Activated CD8-positive, alpha-beta T cell treated with anti-CD3 and anti-CD28 coated beads for 36 hours (primary cell): ENCODE measurements at places on chromosomes 16 and 17. TPM values are rescaled to one million over a fixed set of nuclear protein-coding genes. Genes with fewer than 3 reads are reported as not detected.
A peak's percentile ranks its signal among the peaks of the same experiment; 100 is the strongest.

GRCh38 chr16:31134091-31134571, 1.4 kb downstream of the PRSS8 start:
- DNase-seq, result no peak

- DNase-seq, result peak; percentile 35
Observed at GRCh38 chr16:4743226-4743878, 9.0 kb downstream of the DNAAF8 start.

DNA sequence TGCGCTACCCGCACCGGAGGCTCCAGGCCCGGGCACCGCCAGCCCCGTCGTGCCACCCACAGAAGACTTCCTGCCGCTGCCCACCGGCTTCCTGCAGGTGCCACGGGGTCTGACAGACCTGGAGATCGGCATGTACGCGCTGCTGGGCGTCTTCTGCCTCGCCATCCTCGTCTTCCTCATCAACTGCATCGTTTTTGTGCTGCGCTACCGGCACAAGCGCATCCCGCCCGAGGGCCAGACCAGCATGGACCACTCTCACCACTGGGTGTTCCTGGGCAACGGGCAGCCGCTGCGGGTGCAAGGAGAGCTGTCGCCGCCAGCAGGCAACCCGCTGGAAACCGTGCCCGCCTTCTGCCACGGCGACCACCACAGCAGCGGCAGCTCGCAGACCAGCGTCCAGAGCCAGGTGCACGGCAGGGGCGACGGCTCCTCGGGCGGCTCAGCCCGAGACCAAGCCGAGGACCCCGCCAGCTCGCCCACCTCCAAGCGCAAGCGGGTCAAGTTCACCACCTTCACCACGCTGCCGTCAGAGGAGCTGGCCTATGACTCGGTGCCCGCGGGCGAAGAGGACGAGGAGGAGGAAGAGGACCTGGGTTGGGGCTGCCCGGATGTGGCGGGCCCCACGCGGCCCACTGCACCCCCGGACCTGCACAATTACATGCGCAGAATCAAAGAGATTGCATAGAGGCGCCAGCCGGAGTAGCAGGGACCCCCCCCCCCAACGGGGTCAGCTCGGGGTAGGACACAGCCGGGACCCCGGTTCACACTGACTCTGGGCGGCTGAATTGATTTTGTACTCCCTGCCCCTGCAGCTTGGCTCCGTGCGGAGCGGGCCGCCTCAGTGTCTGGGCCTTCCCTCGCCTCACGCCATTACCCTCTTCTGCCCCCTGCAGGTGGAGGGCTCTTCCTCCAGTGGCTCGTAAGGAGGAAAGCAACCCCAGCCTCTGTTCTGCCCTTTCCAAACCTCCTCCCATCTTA, 58.5 kb downstream of the TMEM132E start:
- peak; percentile 89 for DNase-seq

The FBXW10 gene
- not detected for total RNA-seq

GRCh38 chr17:77616254-77616731, 342.2 kb upstream of the TNRC6C start:
- no peak for DNase-seq

GRCh38 chr16:68605746-68606145, 39.4 kb upstream of the CDH3 start:
- DNase-seq, result peak; percentile 6

The ABAT gene
- 5.1 TPM for total RNA-seq

The ACSM2B gene
- not detected for total RNA-seq

DNA sequence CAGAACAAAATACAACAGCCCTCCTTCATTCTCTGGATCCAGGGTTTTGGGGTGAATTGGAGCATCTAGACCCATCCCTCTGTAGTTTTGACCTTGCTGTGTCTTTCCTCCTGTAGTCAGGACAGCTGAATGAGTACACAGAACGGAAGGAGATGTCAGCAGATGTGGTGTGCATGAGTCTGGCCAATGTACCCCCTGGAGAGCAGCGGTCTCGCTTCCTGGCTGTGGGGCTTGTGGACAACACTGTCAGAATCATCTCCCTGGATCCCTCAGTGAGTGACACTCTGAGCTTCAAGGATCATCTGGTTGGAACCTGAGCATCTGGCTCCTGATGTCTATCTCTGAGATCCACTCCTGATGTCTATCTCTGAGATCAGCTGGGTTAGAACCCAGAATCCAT, 32.4 kb downstream of the SF3B3 start:
- no peak for DNase-seq

- DNase-seq, result no peak
Observed at GRCh38 chr17:2304931-2305330, 1.2 kb downstream of the SRR start.

The SMG6 gene
- 39.6 TPM for total RNA-seq

DNA sequence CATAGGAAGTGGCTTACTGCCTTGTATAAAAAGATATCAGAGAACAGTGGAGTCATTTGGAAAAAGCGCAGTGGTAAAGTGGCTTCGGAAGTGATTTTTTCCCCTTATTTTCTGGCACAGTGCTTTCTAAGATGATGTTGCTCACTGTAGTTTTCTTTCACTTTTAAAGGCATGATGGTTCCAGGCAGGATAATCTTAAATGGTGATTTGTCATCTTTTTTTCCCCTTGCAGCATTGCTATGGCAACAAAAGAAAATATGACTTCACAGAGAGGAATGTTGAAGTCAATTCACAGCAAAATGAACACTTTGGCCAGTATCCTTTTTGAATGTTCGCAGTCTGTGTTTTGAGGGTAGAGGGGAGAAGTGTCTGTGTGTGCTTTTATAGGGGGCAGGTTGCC, 42.5 kb downstream of the GOSR1 start:
- no peak for DNase-seq

DNA sequence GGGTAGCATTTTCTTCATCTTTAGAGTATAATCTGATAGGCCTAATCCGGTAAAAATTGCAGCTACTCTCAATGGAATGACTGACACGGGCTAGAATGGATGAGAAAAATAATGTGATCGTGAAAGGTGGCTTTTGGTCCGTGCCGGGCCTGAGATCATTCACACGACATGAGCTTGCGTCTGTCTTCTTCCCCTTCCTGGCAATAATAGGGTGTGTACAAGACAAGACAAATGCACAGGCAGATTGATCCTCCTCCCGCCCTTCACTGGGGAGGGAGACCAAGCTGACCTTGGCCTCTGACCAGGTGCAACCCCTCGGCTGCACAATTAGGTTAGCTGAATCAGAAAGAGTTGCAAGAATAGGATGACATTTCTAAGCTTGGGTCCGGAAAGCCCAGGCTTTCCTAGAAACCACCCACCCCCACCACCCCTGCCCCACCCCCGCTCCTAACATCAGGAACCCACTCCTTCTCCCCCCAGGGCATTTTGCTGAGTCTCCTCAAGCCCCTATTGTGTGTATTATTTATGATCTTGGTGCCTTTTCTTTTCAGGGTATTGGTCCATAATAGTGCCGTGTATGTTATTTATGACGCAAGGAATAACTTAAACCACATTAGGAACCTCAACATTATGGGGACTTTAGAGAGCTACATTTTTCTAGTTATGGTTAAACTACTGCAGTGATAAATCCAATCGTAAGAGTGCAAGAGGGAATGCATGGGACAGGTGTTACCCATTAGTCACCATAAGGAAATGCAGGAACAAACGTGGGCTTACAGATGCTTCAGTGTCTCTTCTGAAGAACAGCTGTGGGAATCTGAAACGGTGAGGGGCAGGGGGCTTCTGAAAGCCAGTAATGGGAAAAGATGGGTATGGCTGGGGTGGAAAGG, 540.1 kb upstream of the PSMD7 start:
- no peak for DNase-seq

GRCh38 chr17:73890831-73891405, 246.7 kb upstream of the SDK2 start:
- DNase-seq, result no peak

- DNase-seq, result peak; percentile 50
Observed at GRCh38 chr17:34703533-34703932, 124.2 kb downstream of the TMEM132E start.

DNA sequence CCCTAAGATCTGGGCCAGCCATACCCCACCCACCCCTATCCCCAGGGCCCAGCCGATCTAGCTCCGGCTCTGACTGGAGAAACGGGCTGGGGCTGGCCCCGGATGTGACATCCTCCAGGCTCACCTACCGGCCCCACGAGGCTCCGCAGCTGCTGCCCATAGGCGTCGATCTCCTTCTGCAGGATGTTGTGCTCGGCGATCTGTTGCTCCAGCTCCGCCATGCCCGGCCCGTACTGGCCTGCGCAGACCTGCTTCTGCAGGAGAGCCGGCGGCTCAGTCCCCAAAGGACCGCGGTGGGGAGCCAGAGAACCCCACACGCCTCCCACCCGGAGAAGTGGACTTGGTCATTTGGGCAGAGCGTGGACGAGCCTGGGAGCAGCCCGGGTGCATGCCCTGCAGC, 4.8 kb downstream of the EVPL start:
- DNase-seq, result no peak

The MYH8 gene
- not detected for total RNA-seq

The CDC6 gene
- 110 TPM for total RNA-seq

DNA sequence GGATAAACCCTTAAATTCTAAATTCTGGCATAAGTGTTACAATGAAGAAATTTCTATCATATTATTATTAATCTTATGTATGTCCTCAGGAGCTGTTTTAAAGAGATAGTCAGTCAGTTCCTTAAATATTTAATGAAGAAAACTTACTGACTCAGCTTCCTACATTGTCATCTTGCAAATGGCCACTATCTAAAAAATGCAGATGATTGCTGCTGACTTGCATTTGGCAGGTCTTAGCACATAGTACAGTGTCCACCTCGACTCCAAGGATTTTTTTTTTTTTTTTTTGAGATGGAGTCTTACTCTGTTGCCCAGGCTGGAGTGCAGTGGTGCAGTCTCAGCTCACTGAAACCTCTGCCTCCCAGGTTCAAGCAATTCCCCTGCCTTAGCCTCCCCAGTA, 55.1 kb upstream of the CORO6 start:
- DNase-seq, result no peak

The SIRT7 gene
- total RNA-seq, result 28.1 TPM

GRCh38 chr17:28948873-28949184, 2.5 kb downstream of the PHF12 start:
- DNase-seq, result no peak

- no peak for DNase-seq
Observed at GRCh38 chr16:5032748-5033167, 977 bp downstream of the NAGPA start.

The GRAPL gene
- total RNA-seq, result 6.5 TPM

DNA sequence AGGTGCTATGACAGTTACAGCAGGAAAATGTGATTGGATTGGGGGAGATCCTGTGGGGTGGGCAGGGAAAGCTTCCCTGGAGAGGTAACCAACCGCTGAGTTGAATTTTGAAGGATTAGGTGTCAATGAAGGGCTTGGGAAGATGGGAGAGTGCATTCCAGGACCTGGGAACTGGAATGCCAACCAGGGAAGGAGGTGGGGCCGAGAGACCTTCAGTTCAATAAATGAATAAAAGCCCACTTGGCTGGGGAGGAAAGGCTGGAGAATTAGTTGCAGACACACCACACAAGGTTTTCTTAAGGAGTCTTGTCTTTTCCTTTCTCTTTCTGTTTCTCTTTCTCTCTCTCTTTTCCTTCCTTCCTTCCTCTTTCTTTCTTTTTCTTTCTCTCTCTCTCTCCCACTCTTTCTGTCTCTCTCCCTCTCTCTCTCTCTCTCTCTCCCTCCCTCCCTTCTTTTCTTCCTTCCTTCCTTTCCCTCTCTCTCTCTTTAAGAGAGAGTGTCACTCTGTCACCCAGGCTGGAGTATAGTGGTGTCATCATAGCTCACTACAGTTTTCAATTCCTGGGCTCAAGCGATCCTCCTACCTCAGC, 3.3 kb downstream of the USP43 start:
- DNase-seq, result no peak

The ZNF469 gene
- 0.56 TPM for total RNA-seq
